Naive B cell (primary cell): ENCODE measurements at places on chromosomes 1 and 21.

DNA sequence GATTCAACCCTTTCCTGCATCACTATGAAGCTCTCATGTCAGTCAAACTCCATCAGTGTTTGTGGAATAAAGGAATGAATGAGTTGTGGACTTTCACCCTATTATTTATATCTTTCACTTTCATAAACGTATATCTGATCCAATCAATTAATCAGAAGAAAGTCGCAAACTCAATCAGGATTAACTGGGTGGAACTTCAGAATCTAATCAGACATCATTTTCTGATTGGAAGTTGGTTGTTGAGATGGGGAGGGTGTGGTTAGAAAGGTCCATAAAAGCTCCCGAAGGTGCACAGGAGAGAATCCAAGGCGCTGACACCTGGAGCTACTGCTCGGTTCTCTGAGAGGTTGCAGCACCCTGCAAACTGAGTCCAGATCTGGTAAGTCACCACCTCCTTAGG is at the start of gene PRAMEF12:
Gene PRAMEF12, plus strand, starts transcription at position 301 of the 400 bp plus-strand sequence. CDS start 1,130 bp downstream, outside the sequence.
- no peak for DNase-seq

GRCh38 chr1:212979340-212980122 is 29.2 kb downstream of the VASH2 start:
- DNase-seq = no peak

DNA sequence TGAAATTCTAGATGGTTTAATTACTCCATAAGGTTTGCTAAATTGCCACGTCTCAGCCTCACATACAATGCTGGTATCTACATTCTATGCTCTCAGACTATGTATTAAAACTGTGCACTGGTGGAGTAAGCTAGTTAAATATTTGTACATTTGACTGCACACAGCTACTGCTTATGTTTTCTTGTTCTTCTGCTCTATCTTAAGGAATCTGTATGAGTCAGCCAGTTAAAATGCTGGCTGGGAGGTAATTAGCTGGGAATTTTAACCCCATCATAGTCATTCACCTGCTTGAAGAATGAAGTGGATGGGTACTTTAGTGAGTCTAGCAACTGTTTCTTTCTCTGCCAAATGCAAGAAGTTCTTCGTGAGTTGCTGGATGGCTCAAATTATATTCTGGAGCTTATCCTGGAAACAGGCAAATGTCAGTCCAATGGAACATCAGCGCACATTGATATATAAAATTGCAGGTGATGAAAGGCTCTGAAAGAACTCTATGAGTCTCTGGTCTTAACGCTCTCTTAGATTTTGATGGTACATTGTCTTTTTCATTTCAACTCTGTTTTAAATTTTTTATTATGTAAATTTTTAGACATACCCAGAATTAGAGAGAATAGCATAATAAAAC is 83.4 kb downstream of the BACH1 start:
- no peak for DNase-seq

GRCh38 chr1:172658871-172659453 is at the start of gene FASLG:
Gene FASLG, plus strand, starts transcription at chr1:172659103. Its CDS starts 99 bp downstream, at chr1:172659202.
- DNase-seq = no peak

- no peak for DNase-seq
Measured at GRCh38 chr1:170494369-170494768, 37.6 kb upstream of the GORAB start.

- no peak for DNase-seq
Measured at GRCh38 chr1:87148661-87149060, 180.0 kb upstream of the LMO4 start.

- no peak for DNase-seq
Measured at GRCh38 chr1:195866781-195867222, 741.4 kb downstream of the KCNT2 start.

DNA sequence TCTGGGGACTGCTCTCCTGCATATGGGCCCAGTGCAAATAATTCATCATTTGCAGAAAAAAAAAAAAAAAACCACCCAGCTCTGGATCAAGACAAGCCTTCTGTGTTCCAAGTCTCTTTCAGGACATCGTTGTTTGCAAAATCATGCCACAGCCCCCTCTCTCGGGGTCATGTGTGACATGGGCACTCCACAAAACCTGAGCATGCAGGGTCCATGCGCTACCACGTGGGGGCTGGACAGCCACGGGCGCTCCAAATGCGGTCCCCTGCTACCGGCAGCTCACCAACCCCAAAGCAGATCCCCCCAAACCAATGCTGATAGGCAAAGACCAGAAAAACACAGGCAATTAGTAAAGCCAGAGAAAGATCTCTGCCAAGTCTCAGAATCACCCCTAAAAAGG is 17.6 kb downstream of the NPHP4 start:
- no peak for DNase-seq

DNA sequence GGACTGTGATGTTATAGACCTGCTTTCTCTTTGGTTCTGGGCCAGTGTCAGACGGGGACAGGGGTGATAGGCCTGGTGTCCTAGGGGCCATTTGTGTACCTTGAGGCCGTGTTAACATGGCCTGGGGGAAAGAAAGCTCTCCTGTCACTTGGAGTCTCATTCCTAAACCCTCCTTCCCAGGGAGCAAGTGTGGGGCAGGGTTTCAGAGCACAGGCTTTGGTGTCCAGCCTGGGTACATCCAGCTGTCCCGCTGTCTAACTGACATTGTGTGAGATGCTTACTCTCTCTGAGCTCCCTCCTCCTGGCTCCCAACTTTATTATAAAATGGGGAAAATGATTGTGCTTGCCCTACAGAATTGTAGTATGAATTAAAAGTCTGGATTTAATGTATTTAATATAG is 32.6 kb upstream of the EPHA8 start:
- no peak for DNase-seq

- DNase-seq = no peak
Measured at GRCh38 chr1:165494949-165495857, 48.6 kb upstream of the LRRC52 start.

DNA sequence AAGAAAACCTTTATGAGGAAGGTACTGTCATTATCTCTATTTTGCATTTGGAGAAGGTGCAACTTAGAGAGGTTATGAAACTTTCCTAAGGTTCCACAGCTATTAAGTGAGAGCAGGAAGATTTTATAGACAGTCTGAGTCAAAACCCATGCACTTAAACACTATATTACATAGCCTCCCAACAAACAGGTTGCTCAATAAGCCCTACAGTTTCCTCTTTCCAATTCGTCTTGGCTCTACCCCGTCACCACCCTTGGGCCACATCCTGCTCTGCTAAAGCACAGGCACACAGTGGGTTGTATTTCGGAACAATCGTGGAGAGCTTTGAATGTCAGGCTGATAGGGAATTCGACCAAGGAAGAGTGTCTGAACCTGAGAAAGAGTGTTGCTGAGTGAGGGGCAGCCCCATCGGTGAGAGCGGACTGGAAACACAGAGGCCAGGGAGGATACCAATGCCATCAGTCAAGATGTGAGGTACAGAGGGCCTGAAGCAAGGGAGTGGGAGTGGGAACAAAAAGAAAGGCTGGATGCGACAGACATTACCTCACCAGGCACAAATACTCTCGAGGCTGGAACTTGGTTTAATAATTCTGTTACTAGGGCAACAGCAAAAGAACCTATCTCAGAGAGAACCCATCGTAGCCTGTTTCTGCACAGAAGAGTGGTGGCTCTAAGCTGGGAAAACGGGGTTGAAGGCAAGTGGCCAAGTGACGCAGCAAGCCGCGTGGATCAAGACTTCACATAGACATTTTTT is 6.3 kb upstream of the LRRC52 start:
- DNase-seq = no peak

DNA sequence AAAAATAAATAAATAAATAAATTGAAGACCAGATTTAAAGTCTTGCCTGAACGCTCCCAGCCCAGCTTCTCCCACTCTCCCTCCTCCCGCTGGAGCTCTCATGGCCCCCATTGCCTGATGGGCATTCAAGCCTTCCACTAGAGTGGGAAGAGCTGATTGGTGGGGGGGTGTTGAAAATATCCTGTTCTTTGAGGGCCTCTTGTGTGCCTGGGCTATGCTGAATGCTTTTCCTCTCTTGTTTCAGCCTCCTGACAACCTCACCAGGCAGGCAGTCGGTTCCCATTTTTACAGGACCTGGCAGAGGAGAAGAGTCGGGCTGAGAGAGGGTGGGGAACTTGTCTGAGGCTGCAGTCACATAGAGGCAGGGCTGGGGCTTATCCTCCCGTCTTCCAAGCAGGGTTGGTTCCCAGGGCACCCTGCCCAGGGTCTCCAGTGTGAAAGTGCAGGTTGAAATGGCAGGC is 59.2 kb upstream of the SSBP3 start:
- no peak for DNase-seq

DNA sequence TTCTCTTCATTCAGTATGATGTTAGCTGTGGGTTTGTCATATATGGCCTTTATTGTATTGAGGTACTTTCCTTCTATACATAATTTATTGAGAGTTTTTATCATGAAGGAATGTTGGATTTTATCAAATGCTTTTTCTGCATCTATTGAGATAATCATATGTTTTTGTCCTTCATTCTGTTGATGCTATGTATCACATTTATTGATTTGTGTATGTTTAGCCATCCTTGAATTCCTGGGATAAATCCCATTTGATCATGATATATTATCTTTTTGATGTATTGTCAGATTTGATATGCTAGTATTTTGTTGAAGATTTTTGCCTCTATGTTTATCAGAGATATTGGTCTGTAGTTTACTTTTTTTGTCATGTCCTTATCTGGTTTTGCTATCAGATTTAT is 20.9 kb upstream of the GPR161 start:
- no peak for DNase-seq

- DNase-seq = no peak
Measured at GRCh38 chr1:53135735-53136114, 6.7 kb downstream of the SLC1A7 start.

DNA sequence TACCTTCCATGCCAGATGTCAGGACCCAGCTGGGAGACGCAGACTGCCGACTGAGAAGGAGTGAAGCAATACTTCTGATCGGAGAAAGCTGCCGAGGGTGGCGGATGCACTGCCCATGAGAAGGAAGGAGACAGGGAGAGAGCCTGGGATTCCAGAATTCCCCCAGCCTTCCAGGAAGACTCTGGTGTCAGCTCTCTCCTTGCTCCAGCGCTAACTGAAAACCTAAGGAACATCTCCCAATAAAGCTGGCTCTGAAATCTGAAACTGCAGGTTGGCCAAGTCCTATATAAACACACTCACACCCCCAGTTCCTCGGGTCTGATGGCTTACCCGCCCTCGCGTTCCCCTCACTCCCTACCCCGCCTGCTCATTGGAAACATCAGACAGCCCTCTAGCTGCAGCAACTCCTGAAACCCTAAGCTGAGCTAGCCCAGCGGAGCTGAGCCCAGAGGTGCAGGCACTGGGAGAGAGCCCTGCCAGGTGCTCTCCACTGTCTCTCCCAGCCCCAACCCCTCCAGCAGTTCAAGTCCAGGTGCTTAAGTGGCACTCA is 52.3 kb downstream of the PLEKHA6 start:
- no peak for DNase-seq

GRCh38 chr1:67314696-67315095 is 7.0 kb downstream of the IL12RB2 start:
- no peak for DNase-seq

DNA sequence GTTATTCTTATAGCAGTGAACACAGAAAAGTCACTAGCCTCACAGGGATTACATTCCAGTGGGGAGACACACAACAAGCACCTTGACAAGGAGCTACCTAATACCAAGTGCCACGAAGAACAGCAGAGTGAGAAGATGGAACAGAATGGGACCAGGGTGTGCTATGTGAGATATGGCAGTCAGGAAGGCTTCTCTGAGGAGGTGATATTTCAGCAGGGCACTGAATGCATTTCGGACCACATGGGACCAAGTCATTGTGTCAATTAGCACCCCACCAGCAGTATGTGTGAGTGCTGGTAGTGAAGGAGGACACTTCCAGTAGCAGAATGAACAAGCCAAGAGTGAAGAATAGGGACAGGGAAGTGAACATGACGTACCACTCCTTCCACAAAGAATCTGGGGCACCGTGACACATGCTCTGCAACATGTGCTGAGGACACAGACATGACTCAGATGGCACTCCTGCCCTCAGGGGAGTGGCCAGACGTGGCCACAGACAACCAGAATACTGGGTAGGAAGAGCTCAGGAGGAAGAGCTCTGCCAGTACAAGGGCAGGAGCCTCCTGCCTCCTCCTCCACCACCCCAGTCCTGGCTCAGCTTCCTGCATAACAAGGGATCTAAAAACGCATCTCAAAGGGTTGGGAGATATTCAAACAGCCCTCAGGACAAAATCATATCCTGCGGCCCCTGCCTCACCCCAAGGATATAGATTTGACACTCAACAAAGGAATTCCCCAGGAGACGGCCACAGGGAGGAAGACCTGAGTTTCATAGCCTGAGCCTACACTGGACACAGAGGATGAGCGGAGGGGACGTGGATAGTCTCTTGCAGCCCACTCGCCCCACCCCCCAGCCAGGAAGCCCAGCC is 102.5 kb downstream of the TRABD2B start:
- no peak for DNase-seq

- no peak for DNase-seq
Measured at GRCh38 chr1:181430015-181430885, 53.1 kb upstream of the CACNA1E start.

DNA sequence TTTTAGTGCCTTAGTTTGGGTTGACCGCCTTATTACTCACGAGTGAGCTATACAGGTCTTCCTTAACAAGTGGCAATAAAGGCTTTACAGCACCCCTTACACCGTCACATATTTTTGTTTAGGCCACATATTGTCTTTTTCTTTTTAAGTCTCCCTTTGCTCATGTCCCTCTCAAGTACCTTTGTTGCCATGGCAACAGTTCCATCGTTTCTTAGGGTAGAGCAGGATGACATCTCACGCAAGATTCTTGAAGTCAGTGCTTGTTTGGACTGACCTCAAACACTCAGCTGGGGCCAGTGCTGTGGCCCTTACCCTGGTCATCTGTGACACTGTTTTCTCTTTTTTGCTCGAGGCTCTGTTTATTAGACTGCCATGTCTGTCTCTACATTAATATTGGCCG is 69.8 kb downstream of the PBX1 start:
- no peak for DNase-seq

GRCh38 chr1:2115008-2115641 is 64.9 kb downstream of the PRKCZ start:
- DNase-seq = no peak

DNA sequence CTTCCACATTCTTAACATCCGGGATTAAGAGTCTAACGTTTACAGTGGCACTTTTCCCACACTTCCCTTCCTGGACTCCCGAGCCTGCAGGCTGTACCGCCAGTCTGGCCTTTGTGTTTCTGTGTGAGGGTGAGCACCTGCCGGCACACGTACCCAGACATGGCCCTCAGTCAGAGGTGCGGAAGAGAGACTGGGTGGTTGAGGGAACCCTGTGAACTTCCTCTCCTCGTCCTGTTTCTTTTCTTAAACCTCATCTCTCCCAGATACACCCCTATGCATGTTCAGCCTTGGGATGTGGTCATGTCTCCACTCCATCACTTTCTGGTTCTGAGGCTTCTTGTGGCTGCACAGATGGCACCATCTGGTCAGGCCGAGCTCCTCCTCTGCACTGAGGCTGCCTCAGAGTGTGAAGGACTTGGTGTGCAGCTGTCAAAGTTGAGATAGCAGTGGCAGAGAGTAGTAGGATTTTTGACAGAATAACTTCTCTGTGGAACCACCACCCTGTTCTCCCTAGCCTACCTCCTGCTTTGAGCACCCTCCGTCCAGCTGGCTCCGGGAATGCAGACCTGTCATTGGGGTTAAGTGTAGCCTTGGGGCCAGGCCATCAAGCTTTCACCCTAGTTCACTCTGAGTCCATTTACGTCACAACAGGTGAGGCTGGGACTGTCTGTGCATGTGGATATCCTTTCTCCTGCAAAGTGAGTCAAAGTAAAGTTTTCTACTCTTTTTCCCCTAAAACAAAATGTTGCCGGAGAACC is 31.4 kb downstream of the VASH2 start:
- DNase-seq = no peak

GRCh38 chr1:56803561-56804156 is 15.5 kb downstream of the FYB2 start:
- DNase-seq = no peak
